ENCODE measurements at places on chromosomes 13 and 19.

- no peaks in the 10 kb centered on the region for H3K27me3 ChIP-seq
- DNase-seq = no peak
- no peaks in the 10 kb centered on the region for H3K4me1 ChIP-seq
- H3K27ac ChIP-seq = no peak overlapping the region
Observed at GRCh38 chr19:1422360-1422759, 15.0 kb downstream of the DAZAP1 start.

- H3K4me1 ChIP-seq = no peaks in the 10 kb centered on the region
- DNase-seq = no peak
- no peak overlapping the region for H3K27ac ChIP-seq
- peaks cover 6% of the 10 kb centered on the region for H3K36me3 ChIP-seq
Observed at GRCh38 chr19:49771674-49772139, 4.9 kb downstream of the AP2A1 start.

- DNase-seq = no peak
- H3K27ac ChIP-seq = no peak overlapping the region
- H3K4me3 ChIP-seq = no peak overlapping the region
- H3K36me3 ChIP-seq = no peaks in the 10 kb centered on the region
- H3K4me1 ChIP-seq = no peaks in the 10 kb centered on the region
Observed at GRCh38 chr13:78562237-78562889, 41.0 kb downstream of the POU4F1 start.

- H3K4me1 ChIP-seq = no peaks in the 10 kb centered on the region
- H3K27ac ChIP-seq = no peak within 1 kb of the TSS
- no peaks in the 10 kb centered on the region for H3K27me3 ChIP-seq
- peak; percentile 98 for DNase-seq
- H3K4me3 ChIP-seq = peak within 1 kb of the TSS; percentile 91
Observed at GRCh38 chr19:35612559-35613321, at the start of gene HAUS5. Gene HAUS5, plus strand, starts transcription at chr19:35612735. Its CDS starts 60 bp downstream, at chr19:35612795.

DNA sequence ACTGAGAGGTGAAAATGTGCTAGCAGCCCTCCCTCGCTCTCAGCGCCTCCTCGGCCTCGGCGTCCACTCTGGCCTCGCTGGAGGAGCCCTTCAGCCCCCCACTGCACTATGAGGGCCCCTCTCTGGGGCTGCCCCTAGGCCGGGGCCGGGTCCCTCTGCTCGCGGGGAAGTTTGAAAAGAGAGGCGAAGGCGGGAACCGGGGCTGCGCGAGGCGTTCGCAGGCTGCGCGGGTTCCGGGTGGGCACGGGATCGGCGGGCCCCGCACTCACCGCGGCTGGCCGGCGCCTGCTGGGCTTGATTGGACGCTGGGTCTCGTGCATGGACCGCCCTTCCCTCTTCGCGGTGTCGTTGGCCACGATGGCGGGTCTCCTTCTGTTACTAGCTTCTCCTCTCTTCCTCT lies 29.3 kb downstream of the C1QTNF9 start:
- no peak overlapping the region for H3K27ac ChIP-seq
- no peak overlapping the region for H3K4me3 ChIP-seq
- no peaks in the 10 kb centered on the region for H3K4me1 ChIP-seq
- no peaks in the 10 kb centered on the region for H3K36me3 ChIP-seq

GRCh38 chr13:94056362-94056990 lies 423.0 kb downstream of the DCT start:
- no peak overlapping the region for H3K4me3 ChIP-seq
- H3K36me3 ChIP-seq = no peaks in the 10 kb centered on the region
- H3K27ac ChIP-seq = no peak overlapping the region
- DNase-seq = no peak
- peaks cover 11% of the 10 kb centered on the region for H3K4me1 ChIP-seq
- no peaks in the 10 kb centered on the region for H3K27me3 ChIP-seq

DNA sequence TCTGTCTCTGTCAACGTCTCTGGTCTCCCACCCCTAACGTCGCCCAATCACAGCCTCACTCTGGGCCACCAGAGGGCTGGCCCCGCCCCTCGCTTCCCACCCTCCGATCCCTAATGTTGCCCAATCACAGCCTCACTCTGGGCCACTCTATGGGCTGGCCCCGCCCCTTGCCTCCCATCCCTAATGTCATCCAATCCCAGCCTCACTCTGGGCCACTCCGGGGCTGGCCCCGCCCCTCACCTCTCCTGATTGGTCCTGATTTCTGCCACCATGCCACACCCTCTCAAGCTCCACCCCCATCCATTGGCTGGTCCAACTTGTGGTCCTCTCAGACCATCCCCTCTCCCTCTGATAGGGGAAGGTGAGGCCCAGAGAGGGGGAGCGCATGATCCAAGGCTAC lies 24.9 kb downstream of the CELF5 start:
- no peaks in the 10 kb centered on the region for H3K4me1 ChIP-seq
- H3K27me3 ChIP-seq = no peaks in the 10 kb centered on the region
- H3K27ac ChIP-seq = no peak overlapping the region
- H3K36me3 ChIP-seq = no peaks in the 10 kb centered on the region
- peak; percentile 75 for DNase-seq

- no peak overlapping the region for H3K27ac ChIP-seq
- no peak overlapping the region for H3K4me3 ChIP-seq
- no peaks in the 10 kb centered on the region for H3K4me1 ChIP-seq
- H3K27me3 ChIP-seq = no peaks in the 10 kb centered on the region
- H3K36me3 ChIP-seq = no peaks in the 10 kb centered on the region
Observed at GRCh38 chr13:79491715-79492114, 10.8 kb downstream of the NDFIP2 start.

GRCh38 chr13:101706651-101707050 lies 254.2 kb downstream of the ITGBL1 start:
- no peaks in the 10 kb centered on the region for H3K36me3 ChIP-seq
- H3K27ac ChIP-seq = no peak overlapping the region
- no peaks in the 10 kb centered on the region for H3K4me1 ChIP-seq
- no peaks in the 10 kb centered on the region for H3K27me3 ChIP-seq
- DNase-seq = no peak

DNA sequence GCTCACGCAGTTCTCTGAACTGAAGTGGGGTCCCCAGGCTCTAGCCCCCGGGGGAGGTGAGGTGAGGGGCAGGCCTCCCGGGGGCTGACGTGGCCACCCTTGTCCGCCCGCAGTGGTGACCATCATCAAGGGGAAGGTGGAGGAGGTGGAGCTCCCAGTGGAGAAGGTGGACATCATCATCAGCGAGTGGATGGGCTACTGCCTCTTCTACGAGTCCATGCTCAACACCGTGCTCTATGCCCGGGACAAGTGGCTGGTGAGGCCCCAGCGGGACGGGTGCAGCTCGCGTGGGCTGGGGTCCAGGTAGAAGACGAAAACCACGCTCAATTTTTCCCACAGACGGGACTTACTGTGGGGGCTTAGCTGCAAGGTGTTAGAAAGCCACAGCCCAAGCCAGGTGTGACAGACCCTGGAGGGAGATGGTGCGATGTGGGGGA lies 5.6 kb upstream of the ADM5 start:
- H3K36me3 ChIP-seq = peaks cover 57% of the 10 kb centered on the region
- peaks cover 14% of the 10 kb centered on the region for H3K4me1 ChIP-seq
- DNase-seq = no peak
